Activated CD4-positive, alpha-beta T cell treated with anti-CD3 and anti-CD28 coated beads for 48 hours (primary cell): ENCODE measurements at places on chromosomes 7 and 10.

DNA sequence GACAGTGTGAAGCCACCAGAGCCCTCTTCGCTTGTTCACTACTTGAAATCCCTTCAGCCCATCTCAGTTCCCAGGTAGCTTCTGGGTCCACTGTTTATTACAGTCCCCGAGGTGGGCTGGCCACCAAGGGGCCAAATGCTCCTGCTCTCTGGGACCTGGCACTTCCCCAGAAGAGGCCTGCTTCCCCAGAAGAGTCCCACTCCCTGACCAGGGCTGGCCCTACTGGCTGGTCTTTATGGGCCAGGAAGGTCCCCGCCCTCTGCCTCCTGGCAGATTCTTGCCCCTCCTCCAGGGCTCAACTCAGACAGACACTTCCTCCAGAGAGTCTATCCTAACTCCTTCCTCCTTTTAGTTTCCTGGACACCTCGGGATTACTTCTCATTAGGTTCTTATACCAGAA, 70.7 kb upstream of the LRRC18 start:
- no peak for DNase-seq

- no peak for DNase-seq
These were observed 300.9 kb upstream of the MTPN start for GRCh38 chr7:136278057-136278456.

DNA sequence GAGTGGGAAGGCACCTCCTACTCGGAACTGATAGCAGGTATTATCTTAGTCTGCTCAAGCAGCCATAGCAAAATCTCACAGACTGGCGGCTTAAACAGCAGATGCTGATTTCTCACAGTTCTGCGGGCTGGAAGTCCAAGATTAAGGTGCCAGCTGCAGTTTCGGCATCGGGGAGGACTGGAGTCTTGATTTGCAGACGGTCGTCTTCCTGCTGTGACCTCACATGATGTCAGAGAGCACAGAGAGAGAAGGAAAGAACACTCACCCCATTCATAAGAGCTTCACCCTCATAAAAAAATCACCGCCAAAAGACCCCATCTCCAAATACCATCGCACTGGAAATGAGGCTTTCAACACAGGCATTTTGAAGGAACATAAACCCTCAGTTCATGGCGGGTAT, 216.5 kb upstream of the PITRM1 start:
- DNase-seq = no peak

GRCh38 chr7:22872096-22872807, 49.6 kb upstream of the TOMM7 start:
- no peak for DNase-seq

GRCh38 chr10:104057717-104058116, 28.0 kb downstream of the COL17A1 start:
- DNase-seq = no peak

DNA sequence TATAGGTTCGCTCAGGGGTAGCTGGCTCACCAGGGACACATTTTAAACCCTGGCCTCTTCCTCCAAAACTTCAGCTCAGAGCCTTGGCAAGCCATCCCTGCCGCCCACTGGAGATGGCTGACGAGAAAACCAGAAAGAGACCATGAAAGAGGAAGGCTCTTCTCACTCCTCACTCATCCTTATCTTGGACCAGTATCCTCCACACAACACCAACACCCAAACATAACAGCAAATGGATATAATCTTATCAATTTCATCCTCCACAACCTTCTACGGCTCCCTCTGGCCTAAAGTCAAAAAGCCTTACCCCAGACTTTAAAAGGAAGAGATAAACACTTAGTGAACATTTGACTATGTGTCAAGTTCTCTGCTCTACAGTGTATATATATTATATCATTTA, 26.9 kb downstream of the DLG5 start:
- DNase-seq = no peak

GRCh38 chr7:31545549-31545948, 31.7 kb downstream of the ITPRID1 start:
- no peak for DNase-seq

GRCh38 chr10:12073526-12073925, 4.8 kb downstream of the DHTKD1 start:
- no peak for DNase-seq

- no peak for DNase-seq
These were observed at the start of gene LGI1 for GRCh38 chr10:93757801-93758507. TSS of gene LGI1 (plus strand) at chr10:93757936. CDS start at chr10:93758145, 209 bp downstream.

- DNase-seq = no peak
These were observed 87.3 kb upstream of the SEC61G start for GRCh38 chr7:54846273-54846672.

- DNase-seq = no peak
These were observed 130.4 kb downstream of the MAD1L1 start for GRCh38 chr7:2102375-2102723.

DNA sequence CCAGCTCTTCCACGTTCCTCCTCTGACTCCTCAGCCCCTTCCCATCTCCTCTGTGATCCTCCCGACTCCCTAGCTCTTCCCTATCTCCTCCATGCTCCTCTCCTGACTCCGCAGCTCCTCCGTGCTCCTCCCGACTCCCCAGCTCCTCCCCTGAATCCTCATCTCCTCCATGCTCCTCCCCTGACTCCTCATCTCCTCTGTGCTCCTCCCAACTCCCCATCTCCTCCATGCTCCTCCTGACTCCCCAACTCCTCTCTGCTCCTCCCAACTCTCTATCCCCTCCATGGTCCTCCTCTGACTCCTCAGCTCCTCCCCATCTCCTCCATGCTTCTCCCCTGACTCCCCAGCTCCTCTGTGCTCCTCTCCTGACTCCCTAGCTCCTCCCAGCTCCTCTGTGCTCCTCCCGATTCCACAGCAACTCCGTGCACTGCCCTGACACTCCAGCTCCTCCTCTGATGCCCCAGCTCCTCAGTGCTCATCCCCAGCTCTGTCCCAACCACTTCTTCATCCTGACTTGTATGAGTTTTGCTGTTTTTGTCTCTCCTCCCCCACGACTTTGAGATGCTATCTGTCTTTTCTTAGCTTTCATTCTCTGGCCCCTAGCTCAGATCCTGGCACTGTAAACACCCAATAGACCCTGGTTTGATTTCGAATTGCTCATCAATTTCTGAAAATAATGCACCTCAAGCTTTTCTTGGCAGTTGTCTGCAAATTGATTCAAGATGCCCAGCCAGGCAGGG, 38.3 kb downstream of the OAT start:
- no peak for DNase-seq

- no peak for DNase-seq
These were observed 94.9 kb upstream of the KCNIP2 start for GRCh38 chr10:101938305-101939007.

GRCh38 chr10:103584216-103585010, 90.9 kb downstream of the NEURL1 start:
- DNase-seq = peak; percentile 74

DNA sequence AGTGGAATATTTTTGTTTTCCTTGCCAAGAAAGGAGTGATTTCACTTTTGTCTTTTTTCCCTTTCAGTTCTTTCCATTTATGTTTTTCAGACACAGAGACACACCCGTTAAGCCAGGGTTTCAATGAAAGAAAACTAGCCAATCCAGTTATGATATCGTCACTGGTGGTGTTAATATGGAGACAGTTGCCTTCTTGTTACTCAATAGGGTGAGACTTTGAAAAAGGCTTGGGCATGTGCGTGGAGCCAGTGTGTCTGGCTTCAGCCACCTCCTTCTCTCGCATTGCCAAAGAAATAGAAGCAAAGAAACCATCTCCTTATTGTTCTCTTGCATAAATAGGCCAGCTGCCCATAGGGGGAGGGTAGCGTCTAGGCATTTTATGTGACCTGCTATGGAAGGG, 84.1 kb upstream of the DLX6 start:
- DNase-seq = no peak
